ENCODE measurements at places on chromosomes 13 and 19. TPM values are rescaled to one million over a fixed set of nuclear protein-coding genes. Genes with fewer than 3 reads are reported as not detected.

Gene FPR3
- total RNA-seq = 0.52 TPM

Gene CCDC122
- total RNA-seq = 2.1 TPM

Gene PGLYRP1
- 2.1 TPM for total RNA-seq

Gene ZNF627
- 30.8 TPM for total RNA-seq

Gene CEACAM8
- total RNA-seq = 0.52 TPM

Gene ZMYM5
- total RNA-seq = 15.1 TPM

Gene TEX26
- total RNA-seq = not detected

Gene MYADM
- total RNA-seq = 20.9 TPM

Gene FUT3
- total RNA-seq = not detected

Gene CEACAM20
- total RNA-seq = not detected

Gene ETFB
- 52.2 TPM for total RNA-seq

Gene PCP2
- total RNA-seq = not detected

Gene KLK7
- total RNA-seq = not detected

Gene SNRPA
- total RNA-seq = 7.8 TPM

Gene ICAM4
- total RNA-seq = 2.6 TPM

Gene LHB
- total RNA-seq = not detected

All from skeletal muscle tissue (tissue), 5 donors.